ENCODE measurements at places on chromosomes 5 and 9. TPM values are rescaled to one million over a fixed set of nuclear protein-coding genes. Genes with fewer than 3 reads are reported as not detected.

- DNase-seq = no peak
These were observed 287.9 kb downstream of the ZSWIM6 start for GRCh38 chr5:61619777-61620518.

The PCDHA9 gene
- 0.03 TPM for polyA plus RNA-seq

DNA sequence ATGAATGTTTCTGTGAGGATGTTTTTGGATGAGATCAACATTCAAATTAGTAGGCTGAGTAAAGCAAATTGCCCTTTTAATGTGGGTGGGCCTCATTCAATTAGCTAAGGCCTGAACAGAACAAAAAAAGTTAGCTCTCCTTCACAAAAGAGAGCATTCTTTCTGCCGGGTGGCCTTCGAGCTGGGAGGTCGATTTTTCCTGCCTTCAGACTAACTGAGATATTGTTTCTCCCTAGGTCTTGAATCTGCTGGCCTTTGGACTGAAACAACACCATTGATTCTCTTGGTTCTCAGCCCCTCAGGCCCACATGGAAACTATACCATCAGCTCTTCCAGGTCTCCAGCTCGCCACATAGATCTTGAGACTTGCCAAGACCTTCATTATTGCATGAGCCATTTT lies 29.1 kb upstream of the FREM1 start:
- DNase-seq = no peak

GRCh38 chr9:33374634-33375237 lies 27.6 kb downstream of the AQP7 start:
- peak; percentile 62 for DNase-seq

DNA sequence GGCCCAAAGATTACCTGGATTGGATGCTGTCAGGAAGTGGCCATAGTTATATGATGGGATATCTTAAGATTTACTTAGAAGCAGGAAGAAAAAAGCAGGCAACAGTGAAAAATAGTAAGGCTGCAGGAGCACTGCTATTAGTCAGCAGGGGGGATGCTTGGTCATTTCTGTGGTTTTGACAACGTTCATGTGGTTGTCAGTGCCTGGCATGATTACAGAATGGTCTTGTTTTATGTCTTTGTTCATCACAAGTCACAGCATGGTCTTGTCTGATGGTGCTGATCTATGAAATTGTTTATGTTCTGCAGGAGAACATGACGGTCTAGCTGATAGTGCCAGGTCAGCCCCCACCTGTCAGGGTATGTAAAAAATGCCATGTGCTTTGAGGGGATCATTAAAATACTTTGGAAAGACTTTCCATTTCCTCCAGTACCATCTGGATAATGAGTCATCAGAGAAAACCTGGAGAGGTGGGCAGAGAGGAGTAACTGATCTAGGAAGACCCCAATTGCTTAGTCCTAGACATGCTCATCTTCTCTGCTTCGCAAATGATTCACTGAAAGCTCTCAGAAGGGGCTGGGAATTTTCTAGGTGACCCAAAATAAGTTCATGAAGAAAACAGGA lies 48.5 kb downstream of the PLGRKT start:
- no peak for DNase-seq

DNA sequence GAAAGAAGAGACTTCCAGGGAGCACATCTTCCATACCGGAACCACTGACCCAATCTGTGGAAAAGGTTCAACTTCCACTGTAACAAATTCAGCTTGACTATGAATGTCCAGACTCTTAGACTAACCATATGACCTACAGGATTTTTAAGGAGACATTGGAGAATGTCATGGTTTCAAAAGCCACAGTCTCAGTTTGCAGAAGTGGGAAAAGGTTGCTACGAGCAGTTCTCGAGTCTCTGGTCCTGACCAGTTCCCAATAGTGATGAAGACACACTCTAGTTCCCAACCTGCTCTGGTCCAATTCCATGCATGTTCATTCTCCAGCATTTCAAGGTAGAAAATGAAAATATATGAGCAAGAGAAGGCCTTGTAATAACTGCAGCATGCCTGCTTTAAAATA lies 158.0 kb downstream of the MAPKAP1 start:
- DNase-seq = no peak

GRCh38 chr5:23103566-23103965 lies 250.4 kb upstream of the CDH12 start:
- no peak for DNase-seq

DNA sequence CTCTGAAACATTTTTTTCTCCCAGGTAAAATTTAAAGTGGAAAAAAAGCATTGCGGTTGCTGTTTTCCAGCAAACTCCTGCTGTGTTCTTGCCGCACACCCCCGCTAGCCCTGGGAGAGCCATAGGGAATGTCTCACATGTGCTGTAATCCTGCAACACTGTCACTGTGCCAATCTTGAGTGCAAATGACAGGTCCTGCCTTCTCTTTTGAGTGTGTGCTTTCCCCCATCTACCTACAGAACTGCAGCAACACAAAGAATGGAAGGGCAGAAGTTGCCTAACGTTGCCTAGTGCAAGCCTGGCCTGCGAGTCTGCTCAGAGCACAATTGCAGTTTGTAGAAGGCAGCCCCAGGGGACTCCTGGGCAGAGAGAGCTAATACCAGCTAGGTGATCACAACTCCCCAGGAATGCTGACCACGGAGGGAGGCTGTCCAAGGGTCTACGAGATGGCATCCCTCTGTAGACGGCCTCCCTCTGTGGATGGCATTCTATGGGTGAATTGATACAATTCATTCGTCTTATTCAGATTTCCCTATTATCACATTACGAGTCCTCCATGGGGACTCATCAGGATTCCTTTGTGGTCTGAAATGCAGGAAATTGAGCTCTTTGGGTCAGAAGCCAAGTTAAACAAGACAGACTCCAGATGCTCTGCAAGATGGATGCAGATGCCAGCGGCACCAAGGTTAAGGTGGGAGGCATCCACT lies 172.6 kb upstream of the S1PR3 start:
- no peak for DNase-seq

The VLDLR gene
- polyA plus RNA-seq = 31.6 TPM

The FIBCD1 gene
- 0.36 TPM for polyA plus RNA-seq

DNA sequence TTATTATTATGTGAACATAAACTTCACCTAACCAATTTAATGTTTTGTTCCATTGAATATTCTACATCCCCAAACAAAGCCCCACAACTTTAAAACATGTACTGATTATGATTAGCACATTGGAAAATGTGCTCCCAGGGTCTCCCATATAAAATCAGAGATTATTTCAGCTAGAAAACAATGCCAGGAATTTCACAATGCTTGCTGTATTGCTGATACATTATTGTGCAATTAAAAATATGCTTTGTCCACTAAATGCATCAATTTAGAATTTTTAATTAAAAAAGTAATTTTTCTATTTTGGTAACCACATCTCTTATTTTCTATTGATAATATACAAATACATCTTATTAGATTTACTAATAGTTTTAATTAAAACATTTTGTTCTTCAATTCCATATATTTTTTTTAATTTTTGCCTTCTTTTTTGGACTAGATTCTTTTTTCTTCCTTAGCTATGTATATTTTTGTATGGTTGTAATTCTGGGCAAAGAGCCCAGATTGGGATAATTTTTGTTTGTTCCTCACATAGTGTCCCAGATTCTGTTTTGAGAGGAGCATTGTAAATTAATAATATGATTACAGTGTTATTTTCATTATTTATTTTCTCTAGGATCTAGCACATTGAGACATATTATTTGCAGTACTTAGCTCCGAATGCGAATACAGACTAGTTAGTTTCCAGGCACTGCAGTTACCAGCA lies 241.5 kb upstream of the CDH18 start:
- no peak for DNase-seq

The OBP2B gene
- not detected for polyA plus RNA-seq

The PCDHGA7 gene
- polyA plus RNA-seq = 1.8 TPM

DNA sequence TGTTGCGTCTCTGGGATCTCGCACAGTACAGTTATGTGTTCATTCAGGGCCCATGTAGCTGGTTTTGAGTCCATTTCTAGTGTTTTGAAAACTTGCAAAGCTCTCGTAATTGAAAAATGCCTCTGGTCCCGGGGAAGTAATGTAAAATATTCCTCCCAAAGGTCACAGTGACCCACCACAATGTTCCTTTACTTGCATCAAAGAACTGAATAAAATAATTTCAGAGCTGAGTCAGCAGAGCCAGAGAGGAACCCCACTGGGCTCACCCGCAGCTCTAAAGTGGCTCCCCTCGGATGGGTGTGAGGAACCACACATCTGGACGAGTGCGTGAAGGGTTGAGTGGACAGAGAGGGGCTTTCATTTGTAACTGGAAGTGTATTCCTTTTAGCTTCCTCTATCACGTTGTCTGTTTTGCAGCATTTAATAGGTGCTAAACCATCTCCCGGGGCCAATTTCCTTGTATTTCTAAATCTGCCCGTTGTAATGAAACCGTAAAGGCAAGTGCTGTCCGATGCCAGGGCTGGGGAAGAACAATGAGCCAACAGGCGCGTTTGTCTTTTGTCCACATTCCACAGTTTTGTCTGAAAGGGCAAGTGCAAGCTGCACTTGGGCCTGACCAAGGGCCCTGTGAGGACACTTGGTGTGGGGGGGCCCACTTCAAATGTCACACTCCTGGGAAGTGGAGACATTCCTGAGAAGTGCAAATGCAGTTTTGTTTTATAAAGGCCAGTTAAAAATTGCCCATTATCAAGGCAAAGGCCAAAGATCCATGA lies 29.9 kb downstream of the COL5A1 start:
- DNase-seq = no peak

GRCh38 chr9:21331676-21332402 lies 3.4 kb downstream of the KLHL9 start:
- no peak for DNase-seq

The MEIKIN gene
- not detected for polyA plus RNA-seq

GRCh38 chr5:141413540-141414069 lies 818 bp downstream of the PCDHGA10 start:
- no peak for DNase-seq

The SARDH gene
- polyA plus RNA-seq = 12.6 TPM

GRCh38 chr5:160071516-160071915 lies 47.7 kb downstream of the PWWP2A start:
- DNase-seq = no peak

- no peak for DNase-seq
These were observed 31.2 kb downstream of the HMGCS1 start for GRCh38 chr5:43281840-43282658.

- DNase-seq = no peak
These were observed 39.6 kb downstream of the POC5 start for GRCh38 chr5:75677607-75678006.

DNA sequence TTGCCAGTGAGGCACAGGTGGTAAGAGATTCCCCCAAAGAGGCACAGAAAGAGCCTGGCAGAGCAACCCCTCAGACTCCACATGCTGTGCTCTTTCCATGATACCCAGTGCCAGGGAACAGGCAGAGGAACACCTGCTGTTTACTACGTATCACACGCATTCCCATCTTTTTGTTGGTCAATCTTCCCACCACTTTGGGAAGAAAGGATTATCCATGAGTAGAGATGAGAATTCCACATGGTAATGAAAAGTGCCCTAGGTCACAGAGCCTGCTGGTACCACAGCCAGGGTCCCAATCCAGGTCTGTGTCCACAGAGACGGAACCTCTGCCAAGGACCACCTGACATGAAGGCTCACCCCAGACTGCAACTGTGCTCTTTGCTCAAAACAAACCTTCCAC lies 86.6 kb downstream of the LHFPL2 start:
- DNase-seq = no peak

- DNase-seq = no peak
These were observed at the start of gene KLHL3 for GRCh38 chr5:137735555-137736284. TSS of gene KLHL3 (minus strand) at chr5:137736089. CDS start at chr5:137735646, 443 bp downstream.

DNA sequence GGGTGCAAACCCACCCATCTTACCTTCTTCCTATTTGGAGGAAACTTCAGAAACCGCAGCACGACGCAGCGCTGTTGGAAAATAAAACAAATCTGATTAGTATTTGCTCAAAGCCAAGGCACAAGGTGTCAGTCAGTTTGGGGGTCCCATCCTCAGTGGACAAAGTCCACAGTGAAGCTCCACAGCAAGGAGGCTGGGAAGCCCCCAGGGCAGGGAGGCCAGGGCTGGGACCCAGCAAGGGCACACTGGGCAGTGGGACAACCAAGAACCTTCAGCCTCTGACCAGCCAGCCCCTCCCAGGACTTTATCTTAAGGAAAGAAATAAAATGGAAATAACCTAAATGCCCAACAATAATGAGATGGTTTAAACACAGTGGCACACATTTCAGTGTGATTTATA lies 11.3 kb downstream of the IPPK start:
- DNase-seq = no peak

The TMEM174 gene
- 22.5 TPM for polyA plus RNA-seq

The CDC20B gene
- 0.79 TPM for polyA plus RNA-seq

DNA sequence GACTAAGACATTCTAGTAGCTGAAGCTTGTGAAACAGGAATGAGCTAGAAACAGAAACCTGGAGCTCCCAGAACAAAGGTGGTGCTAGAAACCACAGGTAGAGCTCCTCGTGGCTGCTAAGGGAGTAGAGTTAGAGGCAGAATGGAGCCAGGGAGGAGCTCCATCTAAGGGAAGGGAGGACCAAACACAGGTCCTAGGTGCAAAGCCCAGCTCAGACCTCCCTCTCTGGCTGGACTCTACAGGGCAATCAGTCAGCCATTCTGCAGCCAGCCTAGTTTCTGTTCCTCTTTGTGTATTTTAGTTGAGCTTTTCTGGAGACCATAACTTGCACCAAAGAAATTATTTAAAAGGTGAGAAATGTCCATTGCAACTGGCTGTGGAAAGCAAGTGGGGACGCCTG lies 70.4 kb downstream of the CRB2 start:
- DNase-seq = no peak

DNA sequence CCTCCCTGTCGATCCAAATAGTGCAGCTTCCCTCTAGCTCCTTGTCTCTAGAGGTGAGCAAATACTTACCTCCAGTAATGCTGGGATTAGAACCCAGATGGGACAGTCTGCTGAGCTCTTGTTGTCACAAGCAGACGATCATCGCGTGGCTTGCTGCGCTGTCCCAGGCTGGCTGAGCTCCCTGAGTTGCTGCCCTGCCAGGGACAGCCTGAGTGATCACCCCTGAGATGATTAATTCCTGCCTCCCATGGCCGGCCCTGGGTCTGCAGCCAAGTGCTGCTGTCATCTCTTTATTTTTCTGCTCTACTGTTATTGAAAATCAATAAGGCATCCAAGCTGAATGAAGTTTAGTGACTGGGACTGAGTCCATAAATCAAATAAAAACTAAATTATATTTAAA lies 94.0 kb upstream of the ALDH1B1 start:
- no peak for DNase-seq

GRCh38 chr9:90855208-90855902 lies 53.7 kb downstream of the SYK start:
- DNase-seq = no peak

- DNase-seq = no peak
These were observed 25.2 kb downstream of the COL23A1 start for GRCh38 chr5:178564811-178565550.

The SPATA31D4 gene
- polyA plus RNA-seq = not detected

The PAPPA gene
- 8.8 TPM for polyA plus RNA-seq

- DNase-seq = no peak
These were observed 657.9 kb upstream of the ST8SIA4 start for GRCh38 chr5:101561018-101561417.

Data from left renal pelvis (tissue), 4 donors.